GM23338 (cell line): ENCODE measurements at places on chromosomes 5 and 9.

GRCh38 chr9:110105107-110105506 lies 102.9 kb downstream of the C9orf152 start:
- DNase-seq: no peak

GRCh38 chr9:91785447-91785842 lies 164.6 kb downstream of the ROR2 start:
- no peak for DNase-seq

DNA sequence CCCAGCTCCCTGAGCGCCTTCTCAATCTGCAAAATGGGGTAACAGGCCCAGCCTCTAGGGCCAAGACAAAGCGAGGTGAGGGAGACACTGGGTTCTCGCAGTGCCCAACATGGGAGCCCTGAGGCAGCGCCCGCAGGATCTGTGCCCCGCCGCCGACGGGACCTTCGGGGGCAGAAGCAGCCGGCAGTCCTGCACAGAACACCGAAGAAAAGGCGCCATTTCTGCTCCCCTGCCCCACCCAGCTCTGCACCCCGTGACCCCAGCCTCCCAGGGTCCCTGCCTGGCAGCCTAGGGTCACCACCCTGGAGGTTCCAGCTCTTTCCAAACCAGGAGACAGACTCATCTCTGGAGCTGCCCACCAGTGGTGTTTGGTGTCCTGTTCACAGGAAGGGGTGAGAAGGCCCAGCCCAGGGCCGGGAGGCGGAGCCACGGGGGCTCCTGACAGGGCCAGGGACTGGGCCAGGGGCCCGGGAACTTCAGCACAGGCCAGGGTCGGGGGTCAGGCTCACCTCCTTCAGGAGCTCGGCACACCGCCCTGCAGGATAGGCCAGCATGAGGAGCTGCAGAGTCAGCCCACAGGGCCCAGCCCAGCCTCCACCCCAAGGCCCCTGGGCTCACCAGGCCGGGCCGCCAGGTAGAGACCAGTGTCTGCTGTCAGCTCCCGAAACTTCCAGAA lies 3.3 kb downstream of the LCN8 start:
- peak; percentile 59 for DNase-seq

DNA sequence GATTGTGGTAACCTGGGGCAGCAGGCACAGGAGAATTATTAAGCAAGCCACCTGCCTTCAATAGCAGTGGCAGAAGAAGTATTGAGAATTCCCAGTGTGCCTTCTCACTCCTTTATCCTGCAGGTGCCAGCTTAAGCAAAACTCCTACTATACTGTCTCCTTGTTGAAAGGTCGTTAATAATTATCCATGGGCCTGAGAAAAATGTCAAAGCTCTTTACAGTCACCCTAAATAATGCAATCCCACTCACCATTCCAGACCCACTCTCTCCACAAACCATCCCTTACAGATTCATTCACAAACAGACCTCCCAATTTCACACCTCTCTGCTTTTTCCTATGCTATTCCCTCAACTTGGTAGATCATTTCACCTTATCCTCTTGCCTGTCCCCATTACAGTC lies 161.5 kb upstream of the TRIM32 start:
- no peak for DNase-seq

DNA sequence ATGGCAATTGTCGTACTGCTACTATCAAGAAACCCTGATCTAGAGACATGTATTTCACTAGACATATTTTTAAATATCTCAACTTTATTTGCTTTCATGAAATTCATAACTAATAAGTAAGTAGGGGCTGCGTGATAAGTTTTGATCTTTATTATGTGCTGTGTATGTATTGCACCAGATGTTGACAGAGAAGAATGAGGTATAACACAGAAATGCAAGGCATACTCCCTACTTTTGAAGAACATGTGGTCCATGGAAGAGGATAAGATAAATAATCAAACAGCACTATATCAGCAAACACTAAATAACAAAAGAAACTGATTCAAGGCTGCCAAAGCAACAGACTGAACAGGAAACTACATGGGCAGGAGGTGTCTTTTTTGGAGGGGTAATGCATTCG lies 60.9 kb downstream of the FREM1 start:
- no peak for DNase-seq

- no peak for DNase-seq
Observed at GRCh38 chr5:177462021-177462670, 11.3 kb downstream of the DBN1 start.

DNA sequence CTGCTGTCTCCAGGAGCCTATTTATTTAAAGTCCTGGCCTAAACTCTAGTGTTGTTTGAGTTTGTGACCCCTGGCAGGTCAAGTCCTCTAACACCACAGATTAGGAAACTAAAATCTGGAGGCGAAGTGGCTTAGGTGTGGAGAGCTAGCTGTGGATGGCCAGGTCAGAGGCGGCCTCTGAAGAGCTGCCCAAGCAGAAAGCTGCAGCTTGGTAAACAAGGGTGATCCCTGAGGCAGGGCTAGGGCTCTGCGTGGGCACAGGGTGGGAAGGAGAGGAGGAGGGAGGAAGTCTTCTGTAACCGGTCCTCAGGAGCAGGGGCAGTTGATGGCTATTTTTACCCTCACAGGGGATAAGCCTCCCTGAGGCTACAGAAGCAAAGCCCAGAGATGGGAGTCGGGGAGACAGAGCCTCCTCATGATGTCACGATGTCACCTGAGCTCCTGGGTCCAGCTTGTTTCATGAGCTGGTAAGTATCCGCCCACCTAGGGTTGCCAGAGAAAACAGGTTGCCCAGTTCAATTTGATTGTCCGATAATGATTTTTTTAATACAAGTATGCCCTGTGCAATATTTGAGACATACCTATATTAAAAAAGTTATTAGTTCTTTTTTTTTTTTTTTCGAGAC lies 25.9 kb upstream of the BOD1 start:
- DNase-seq: no peak

DNA sequence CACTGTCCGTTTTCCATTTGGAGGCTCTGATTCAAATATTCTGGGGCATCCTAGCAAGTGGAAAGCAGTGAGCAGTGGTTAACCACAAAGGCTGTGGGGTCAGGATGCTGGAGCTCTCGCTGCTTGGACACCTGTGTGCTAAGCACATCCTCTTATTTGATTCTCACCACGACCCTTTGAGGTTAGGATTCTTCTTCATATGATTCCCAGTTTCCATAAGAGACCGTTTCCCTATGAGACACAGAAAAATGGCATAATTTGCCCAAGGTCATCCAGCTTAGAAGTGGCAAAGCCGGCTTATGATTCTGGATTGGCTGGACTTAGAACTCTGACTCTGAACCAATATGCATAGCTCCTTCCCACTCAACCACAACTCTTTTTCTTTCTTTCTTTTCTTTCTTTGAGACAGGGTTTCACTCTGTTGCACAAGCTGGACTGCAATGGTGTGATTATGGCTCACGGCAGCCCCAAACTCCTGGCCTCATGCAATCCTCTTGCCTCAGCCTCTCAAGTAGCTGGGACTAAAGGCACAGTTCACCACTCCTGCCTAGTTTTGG lies 207.7 kb downstream of the TTLL11 start:
- DNase-seq: no peak

GRCh38 chr9:18542837-18543405 lies 69.0 kb downstream of the ADAMTSL1 start:
- DNase-seq: no peak
